ENCODE measurements at places on chromosomes 2 and 18.

- DNase-seq = no peak
Measured at GRCh38 chr2:63786471-63786870, 55.2 kb upstream of the UGP2 start.

DNA sequence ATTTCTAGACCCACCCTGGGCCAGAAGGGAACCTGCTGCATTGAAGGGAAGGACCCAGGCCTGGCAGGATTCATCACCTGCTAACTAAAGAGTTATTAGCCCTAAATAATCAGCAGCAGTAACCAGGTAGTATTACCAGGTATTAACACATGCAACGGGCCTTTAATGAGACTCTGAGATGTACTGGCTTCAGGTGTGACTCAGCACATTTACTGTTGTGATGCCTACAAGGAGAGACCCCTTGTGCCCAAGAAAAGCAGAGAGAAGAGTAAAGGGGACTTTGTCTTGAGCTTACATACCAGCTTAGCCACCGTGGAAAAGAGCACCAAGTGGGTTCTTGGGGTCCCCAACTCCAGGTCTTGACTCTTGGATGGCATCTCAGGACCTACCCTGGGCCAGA lies 243.1 kb upstream of the SLC39A10 start:
- DNase-seq = no peak

GRCh38 chr2:110852051-110852450 lies 119.7 kb downstream of the ACOXL start:
- no peak for DNase-seq

DNA sequence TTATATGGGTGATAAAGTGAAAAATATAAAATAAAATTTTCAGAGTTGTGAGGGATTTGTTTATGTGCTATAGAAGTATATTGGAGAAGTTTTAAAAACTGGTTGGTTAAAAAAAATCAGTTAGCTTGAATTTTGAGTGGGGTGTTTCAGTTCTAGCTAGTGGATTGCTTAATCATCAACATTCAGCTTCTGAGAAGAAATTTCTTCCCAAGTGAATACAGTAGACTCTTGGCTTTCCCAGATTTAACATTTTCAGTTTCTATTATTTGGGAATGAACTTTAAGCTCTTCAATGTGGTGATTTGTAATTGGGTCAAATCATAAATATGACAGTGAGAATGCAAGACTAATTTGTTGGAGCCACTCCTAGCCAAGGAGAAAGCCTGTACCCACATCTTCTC lies 120.8 kb downstream of the PLCL1 start:
- DNase-seq = no peak

DNA sequence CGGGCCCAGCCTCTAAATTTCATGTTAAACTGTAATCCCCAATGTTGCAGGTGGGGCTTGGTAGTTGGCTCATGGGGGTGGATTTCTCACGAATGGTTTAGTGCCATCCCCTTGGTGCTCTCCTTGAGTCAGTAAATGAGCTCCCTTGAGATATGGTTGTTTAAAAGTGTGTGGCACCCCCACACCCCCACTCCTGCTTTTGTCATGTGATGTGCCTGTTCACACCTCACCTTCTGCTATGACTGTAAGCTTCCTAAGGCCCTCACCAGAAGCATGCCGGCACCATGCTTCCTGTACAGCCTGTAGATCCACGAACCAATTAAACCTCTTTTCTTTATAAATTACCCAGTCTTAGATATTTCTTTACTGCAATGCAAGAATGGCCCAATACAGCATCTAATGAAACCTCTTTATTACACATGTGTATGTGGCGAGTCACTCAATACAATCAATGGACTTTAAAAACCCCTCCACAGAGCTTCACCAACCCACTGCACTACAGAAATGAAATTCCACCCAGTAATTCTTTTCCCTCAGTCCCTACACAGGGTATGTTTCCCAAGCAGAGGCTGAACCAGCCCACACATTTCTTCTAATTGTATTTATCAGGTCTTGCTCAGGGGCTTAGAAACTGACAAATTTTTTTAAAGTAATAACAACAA lies 47.3 kb downstream of the WDFY1 start:
- no peak for DNase-seq

- DNase-seq = no peak
Measured at GRCh38 chr2:86593266-86593665, 30.0 kb upstream of the CHMP3 start.

- no peak for DNase-seq
Measured at GRCh38 chr2:118176601-118177000, 88.3 kb downstream of the INSIG2 start.

DNA sequence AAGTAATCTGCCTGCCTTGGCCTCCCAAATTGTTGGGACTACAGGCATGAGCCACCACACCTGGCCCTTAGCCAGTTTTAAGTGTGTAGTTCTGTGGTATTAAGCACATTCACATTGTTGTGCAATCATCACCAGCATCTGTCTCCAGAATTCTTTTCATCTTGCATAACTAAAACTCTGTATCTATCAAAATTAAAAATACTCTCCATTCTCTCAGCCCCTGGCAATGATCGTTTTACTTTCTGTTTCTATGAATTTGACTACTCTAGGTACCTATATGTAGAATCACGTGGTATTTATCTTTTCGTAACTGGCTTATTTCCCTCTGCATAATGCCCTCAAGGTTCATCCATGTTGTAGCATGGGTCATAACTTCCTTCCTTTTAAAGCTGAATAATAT lies 45.5 kb upstream of the CAVIN2 start:
- DNase-seq = no peak

DNA sequence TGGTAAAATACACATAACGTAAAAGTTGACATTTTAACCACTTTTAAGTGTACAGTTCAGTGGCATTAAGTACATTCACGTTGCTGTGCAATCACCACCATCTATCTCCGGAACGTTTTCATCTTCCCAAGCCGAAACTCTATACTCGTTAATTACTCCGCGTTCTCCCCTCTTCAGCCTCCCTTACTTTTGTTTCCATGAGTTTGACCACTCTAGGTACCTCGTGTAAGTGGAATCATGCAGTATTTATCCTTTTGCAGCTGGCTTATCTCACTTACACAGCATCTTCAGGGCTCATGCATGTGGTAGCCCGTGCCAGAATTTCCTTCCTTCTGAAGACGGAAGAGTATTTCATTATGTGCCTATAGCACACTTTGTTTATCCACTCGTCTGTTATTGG lies 225.2 kb downstream of the SLC4A3 start:
- no peak for DNase-seq

All from activated CD8-positive, alpha-beta memory T cell treated with anti-CD3 and anti-CD28 coated beads for 1 hour (primary cell).